ENCODE measurements at places on chromosomes 11 and 22.

GRCh38 chr22:38327805-38328204, 10.6 kb upstream of the CSNK1E start:
- no peak for DNase-seq

GRCh38 chr22:48669986-48670716, 1157.5 kb downstream of the BRD1 start:
- no peak for DNase-seq

GRCh38 chr11:61021661-61022212, 50.3 kb downstream of the CD6 start:
- no peak for DNase-seq

DNA sequence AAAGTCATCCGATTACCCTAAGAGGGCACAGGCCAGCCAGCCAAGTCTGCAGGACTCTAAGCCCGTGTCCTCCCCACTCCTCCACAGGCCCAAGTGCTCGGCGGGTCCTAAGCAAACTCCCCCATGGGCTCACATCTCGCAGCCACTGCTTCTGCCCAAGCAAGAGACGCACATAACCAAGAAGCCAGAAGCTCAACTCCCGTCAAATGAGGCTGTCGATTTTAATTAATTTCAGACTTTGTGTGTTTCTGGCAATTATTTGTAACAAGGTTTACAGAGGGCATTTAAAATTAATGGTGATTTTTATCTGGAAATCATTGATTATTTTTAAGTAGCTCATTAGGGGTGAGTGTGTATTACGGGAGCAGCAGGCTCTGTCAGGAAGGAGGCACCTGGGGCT, 27.4 kb downstream of the PHF21B start:
- no peak for DNase-seq

DNA sequence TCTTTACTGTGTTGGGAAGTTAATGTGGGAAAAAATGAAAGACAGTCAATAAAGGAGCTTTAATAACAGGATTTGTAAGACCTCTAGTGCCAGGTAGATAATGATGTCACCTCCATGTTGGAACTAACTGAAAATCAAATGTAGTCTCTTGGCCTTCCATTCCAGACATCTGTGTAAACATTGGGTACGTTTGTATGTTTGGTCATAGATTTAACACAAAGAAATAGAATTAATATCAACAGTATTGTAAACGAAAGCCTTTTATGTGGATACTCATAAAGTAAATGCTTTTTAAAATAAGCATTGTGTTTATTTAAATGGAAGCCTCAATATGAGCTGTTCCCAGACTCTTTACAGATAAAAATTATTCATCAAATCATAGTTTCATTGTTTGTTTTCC, 605.7 kb downstream of the METTL15 start:
- no peak for DNase-seq

DNA sequence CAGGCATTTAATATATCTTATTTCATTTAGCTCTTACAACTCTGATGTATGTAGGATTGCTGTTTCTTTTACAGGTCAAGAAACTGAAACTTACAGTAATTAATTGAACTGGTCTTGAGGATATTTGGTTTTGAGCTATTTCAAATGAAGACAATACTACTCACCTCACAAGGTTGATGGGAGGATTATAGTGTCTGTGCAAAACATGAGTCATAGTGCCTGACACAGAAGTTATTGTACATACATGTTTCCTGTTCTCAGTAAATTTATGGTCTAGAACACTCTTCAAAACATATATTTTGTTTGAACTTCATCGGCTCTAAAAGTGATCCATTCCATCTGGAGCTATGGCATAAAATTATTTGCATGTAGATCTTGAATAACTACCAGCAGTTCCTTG, 61.9 kb downstream of the CECR2 start:
- no peak for DNase-seq

DNA sequence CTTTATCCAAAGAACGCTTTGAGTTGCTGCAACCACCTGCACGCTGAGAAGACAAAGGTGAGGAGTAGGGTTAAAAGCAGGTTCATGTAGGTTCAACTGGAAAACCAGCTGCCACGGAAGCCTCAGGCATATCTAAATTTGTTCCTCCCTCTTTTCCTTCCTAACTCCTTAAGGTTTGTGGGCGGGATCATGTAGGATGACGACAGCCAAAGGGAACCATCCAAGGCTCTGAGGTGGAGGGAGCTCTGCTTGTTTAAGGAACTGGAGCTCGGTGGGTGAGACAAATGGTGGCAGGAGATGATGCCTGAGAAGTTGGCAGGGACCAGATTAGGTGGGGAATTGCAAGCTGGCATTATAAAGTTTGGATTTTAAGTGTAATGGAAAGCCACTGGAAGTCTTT, 60.3 kb downstream of the SPON1 start:
- DNase-seq = no peak

- DNase-seq = no peak
Measured at GRCh38 chr11:70742553-70743291, 344.4 kb downstream of the CTTN start.

- DNase-seq = no peak
Measured at GRCh38 chr11:110362971-110363509, 66.6 kb upstream of the RDX start.

GRCh38 chr11:115515647-115516395, 11.6 kb upstream of the CADM1 start:
- no peak for DNase-seq

DNA sequence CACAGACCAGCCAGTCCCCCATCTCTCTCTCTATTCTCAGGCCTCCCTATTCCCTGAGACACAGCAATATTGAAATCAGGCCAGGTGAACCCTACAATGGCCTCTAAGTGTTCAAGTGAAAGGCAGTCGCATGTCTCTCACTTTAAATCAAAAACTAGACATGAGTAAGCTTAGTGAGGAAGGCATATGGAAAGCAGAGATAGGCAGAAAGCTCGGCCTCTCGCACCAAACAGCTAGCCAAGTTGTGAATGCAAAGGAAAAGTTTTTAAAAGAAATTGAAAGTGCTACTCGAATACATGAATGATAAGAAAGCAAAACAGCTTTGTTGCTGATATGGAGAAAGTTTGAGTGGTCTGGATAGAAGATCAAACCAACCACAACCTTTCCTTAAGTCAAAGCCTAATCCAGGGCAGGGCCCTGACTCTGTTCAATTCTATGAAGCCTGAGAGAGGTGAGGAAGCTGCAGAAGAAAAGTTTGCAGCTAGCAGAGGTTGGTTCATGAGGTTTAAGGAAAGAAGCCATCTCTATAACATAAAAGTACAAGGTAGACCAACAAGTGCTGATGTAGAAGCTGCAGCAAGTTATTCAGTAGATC, 19.8 kb upstream of the MPZL2 start:
- DNase-seq = no peak

DNA sequence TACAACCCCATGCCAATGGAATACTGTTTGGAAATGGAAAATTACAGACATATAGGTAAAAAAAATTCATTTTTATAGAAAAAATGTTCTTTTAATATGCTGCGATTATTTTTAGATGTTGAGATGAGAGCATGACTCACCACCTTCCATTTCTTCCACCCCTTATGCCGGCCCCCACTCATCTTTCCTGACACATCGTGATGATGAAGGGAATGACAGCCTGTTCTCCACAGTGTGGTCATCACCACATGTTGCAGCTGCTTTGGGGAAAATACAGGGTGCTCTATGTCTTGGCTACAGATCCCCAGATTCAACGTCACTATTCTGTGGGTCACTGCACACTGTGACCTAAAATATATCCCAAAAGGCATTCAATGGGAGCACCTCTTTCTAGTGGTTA, 916.2 kb downstream of the METTL15 start:
- no peak for DNase-seq

DNA sequence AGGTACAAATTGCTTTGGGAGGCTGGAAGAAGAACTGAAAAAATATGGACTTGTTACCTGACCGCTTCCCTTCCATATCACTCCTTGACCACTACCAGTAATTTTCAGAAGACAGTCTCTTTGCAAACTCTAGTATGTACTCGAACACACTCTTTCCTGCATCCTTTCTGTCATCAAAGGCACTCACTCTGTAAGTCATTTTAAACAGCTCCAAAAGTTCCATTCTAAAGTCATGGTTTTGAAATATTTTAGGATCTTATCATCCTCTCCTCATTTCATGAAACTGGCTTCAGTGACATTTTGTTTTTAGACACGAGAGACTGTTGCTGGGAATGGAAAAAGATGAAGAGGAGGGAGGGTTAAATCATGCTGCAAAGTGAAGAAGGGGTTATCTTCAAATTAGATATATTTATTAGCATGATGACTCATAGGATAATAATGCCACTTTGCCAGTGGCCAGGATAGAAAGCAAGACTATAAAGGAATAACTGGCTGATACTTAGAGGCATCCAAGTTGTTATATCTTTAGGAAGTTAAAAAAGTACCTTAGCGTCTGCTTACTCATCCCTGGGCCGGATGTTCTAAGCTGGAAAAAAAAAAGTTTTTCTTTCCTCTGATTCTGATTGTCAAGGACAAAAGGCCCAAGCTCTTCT, 549.3 kb downstream of the METTL15 start:
- no peak for DNase-seq

DNA sequence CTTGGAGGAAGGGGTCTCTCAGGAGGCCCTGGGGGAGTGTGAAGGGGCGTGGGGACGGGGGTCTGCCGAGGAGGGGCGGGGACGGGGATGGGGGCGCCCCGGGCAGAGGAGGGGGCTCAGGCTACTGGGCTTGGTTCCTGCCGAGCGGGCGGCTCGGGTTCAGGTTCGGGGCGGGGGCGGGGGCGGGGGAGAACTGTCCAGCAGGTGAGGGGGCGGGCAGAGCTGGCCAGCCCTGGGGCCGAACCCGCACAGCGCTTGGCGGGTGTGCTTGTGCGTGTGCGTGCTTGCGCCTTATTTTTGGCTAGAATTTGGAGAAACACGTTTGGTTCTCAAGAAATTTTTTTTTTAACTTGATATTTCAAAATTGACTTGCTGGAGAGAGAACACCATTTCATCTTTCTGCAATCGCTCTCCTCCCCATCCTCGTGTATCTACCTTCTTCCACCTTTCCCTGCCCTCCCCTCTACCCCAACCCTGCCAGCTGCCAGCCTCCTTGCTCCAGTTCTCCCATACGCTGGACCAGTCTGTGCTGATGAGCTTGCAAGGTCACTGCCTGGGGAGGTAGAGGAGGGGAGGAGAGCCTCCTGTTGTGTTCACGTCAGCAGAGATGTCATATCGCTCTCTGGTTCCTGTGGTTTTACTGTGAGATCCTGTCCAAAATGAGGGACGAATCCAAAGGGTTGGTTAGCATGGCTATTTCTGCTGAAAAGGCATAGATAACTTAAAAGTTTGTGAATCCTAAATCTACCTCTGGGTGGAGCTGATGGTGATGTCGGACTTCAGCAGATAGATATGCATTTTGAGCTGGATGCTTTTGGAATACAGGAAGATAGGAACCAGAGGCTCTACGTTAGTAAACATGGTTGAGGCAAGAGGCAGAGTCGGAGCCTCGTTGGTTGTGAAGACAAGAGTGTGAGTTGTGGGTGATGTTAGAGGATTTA, 668 bp downstream of the MADD start:
- DNase-seq = no peak

DNA sequence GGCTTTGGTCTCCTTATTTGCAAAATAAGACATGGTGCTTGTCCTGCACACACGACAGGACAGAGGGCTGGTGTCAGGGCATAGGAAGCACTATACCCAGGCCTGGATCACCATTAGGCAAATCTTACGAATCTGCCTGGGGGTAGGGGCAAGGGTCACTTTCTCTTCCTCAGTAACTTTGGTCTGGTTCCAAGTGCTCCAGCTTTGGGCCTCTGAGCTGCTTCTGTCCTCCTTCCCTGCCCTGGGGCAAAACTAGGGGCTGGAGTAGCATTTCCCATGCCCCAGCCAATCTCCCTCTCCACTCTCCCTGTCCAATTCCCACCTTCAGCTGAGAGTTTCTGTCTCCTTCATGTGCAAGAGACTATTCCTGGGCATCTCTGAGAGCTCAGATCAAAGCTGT, 123.7 kb upstream of the NECTIN1 start:
- DNase-seq = no peak

- DNase-seq = no peak
Measured at GRCh38 chr11:67413266-67413849, 2.1 kb upstream of the CARNS1 start.

GRCh38 chr22:30219049-30219654, 27.4 kb downstream of the LIF start:
- no peak for DNase-seq

GRCh38 chr22:29338398-29338797, 22.9 kb upstream of the RASL10A start:
- no peak for DNase-seq

DNA sequence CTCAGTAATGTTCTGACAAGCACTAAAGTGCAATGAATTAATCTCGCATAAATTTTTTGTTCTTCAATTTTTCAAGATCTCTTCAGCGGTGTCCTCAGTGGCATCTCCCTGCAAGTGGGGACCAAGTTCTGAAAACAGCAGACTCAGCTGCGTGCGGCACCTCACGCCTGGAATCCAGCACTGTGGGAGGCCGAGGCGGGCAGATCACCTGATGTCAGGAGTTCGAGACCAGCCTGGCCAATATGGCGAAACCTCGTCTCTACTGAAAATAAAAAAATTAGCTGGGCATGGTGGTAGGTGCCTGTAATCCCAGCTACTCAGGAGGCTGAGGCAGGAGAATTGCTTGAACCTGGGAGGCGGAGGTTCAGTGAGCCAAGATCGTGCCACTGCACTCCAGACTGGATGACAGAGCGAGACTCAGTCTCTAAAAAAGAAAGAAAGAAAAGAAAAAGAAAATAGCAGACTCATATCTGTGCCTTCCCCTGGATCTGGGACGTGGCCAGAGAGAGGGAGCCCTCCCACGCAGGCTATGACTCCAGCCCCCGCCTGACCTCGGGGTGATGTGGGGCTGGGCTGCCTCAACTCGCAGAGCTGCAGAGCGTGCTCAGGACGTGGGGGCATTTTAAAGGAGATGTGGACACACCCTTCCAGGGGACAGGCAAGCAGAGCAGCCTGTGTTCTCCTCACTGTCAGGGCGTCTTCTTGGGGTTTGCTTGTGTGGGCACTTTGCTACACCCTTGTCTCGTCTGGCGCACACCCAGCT, 346.6 kb downstream of the BRD1 start:
- no peak for DNase-seq

DNA sequence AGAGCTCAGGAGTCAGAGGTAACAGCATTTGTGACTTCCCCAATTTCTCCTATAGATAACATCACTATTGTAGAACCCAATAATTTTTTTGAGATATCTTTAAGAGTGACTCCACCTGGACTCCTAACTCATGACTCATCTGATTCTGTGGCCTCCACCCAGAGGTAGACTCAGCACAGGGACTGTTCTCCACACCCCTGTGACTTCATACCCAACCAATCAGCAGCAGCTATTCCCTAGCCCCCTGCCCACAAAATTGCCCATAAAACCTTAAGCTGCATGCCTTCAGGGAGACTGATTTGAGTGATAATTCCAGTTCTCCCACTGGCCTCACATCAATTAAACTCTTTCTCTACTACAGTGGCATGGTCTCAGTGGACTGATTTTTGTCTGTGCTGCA, 475.4 kb upstream of the FAT3 start:
- DNase-seq = no peak

- DNase-seq = no peak
Measured at GRCh38 chr11:66346476-66347424, 679 bp downstream of the B4GAT1 start.

DNA sequence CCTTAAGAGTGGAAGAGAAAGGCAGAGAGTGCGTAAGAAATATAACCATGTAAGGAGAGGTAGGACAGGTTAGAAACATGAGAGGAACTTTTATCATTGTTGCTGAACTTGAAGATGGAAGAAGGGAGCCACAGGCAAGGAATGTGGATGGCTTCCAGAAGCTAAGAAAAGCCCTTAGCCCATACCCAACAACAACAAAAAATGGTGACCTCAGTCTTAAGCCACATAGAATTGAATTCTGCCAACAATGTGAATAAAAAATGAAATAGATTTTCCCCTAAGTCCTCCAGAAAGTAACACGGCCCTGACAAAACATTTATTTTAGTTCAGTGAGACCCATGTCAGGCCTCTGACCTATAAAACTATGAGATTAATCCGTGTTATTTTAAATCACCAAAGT, 767.3 kb downstream of the FAM181B start:
- no peak for DNase-seq
